ENCODE measurements at places on chromosomes 2 and 18. TPM values are rescaled to one million over a fixed set of nuclear protein-coding genes. Genes with fewer than 3 reads are reported as not detected.

The HDHD2 gene
- 15.7 TPM for total RNA-seq

The SCN7A gene
- under 0.01 TPM for total RNA-seq

The PCARE gene
- not detected for total RNA-seq

The MOCOS gene
- 63.1 TPM for total RNA-seq

The SP140L gene
- 2.1 TPM for total RNA-seq

The NXPH2 gene
- not detected for total RNA-seq

The NCKAP1 gene
- total RNA-seq: 413 TPM

The DAPL1 gene
- not detected for total RNA-seq

Measured in nasal cavity respiratory epithelium epithelial cell of viscerocranial mucosa (primary cell).